NCI-H1417 (cell line): ENCODE measurements at places on chromosomes 12 and 14.

DNA sequence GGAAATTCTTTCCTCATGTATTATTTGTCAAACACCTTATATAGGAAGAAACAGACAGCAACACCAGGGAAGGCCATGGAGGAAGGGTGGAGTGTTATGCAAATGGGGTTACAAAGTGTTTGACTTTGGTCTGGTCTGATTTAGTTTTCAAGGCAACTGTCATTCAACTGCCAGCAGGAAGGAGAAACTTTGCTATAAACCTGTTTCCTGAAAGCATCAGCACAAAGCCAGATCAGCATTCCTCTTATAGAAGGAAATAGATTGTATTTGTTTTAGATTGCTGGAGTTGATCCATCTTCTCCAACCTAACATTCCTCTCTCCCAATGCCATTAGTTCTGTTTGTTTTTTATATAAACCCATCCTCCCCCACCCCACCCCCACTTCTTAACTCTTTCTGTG, 65.7 kb downstream of the STAB2 start:
- DNase-seq: no peak

- DNase-seq: no peak
Measured at GRCh38 chr14:47153746-47154145, 502.2 kb upstream of the RPL10L start.

DNA sequence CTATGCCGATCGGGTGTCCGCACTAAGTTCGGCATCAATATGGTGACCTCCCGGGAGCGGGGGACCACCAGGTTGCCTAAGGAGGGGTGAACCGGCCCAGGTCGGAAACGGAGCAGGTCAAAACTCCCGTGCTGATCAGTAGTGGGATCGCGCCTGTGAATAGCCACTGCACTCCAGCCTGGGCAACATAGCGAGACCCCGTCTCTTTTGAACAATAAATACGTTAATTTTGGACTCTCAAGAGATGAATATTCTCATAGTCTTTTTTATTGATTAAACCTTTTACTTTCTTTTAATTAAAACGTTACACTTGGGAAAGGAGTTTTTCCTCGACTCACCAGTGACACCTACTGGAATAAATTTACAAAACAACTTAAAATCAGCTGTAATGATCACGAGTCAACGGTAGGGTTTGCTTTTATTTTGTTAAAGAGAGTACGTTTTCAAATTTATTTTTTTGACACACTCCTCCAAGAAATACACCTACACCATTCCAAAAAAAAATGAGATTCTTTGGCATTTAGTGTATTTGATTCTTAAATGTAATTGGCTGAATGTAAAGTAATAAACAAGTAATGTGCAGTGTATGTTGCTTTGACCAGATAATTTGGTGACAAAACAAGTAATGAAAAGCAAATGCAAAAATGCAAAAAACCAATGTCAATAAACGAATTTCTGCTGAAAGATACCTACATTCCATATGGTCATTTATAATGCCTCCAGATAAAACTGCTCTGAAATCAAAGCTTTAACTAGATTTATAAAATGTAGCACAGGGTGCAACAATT, 687 bp upstream of the RPS29 start:
- peak; percentile 81 for DNase-seq

DNA sequence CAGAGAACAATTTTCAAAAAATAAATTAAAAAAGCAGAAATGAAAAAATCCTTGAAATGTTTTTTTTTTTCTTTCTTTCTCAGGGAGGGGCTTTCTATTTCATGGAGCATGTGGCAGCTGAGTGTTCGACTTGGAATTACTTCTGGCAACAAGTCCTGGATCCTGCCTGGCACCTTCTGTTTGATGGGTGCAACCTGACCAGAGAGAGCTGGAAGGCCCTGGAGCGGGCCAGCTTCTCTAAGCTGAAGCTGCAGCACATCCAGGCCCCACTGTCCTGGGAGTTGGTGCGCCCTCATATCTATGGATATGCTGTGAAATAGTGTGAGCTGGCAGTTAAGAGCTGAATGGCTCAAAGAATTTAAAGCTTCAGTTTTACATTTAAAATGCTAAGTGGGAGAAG, 22.5 kb upstream of the HIGD1C start:
- DNase-seq: no peak

GRCh38 chr12:57089271-57090245, 644 bp downstream of the NAB2 start:
- DNase-seq: peak; percentile 67

DNA sequence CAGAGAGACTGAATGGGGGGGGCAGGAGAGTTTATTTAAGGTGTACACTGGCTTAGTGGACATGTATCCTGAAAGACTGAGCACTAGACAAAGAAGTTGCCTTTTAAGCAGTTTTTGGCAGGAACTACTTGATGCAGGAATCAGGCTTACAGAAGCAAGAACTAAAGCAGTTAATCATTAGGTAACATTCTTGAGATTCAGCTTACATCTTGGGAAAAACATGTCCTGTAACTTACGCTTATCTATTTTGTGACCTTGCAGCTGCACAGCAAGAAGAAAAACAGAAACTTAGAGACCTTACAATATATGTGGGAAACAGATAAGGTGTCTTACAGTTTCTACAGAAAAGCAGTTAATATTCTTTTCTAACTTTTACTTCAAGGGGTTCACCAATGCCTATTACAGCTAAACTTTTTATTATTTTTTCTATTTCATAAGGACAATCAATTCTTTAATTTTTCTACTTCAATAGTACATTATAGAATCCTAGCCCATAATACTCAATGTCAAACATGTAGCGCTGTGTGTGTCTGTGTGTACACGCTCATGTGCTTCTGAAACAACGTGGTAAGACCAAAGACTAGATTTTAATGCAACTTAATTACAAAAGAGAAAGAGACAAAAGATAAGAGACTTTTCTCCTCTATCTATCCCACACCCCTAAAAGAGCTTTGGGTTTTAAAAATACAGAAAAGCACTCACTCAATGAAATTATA, 276.9 kb downstream of the PRKD1 start:
- DNase-seq: no peak

DNA sequence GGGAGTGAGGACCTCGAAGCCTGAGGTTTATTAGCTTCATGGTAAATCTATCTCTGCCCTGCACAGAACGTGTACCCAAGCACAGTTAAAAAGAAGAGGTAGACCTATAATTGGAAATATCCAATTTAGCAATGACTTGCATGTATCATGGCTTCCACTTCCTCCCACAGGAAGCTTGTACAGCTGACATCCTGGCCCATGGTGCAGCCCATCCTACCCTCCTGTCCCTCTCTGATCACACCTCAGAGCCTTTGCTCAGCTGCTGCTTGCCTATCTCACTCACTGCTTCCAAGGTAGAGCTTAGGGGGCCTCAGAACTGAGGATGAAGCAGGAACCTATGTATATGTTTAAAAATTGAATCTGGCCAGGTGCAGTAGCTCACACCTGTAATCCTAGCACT, 4.3 kb upstream of the BCDIN3D start:
- no peak for DNase-seq

DNA sequence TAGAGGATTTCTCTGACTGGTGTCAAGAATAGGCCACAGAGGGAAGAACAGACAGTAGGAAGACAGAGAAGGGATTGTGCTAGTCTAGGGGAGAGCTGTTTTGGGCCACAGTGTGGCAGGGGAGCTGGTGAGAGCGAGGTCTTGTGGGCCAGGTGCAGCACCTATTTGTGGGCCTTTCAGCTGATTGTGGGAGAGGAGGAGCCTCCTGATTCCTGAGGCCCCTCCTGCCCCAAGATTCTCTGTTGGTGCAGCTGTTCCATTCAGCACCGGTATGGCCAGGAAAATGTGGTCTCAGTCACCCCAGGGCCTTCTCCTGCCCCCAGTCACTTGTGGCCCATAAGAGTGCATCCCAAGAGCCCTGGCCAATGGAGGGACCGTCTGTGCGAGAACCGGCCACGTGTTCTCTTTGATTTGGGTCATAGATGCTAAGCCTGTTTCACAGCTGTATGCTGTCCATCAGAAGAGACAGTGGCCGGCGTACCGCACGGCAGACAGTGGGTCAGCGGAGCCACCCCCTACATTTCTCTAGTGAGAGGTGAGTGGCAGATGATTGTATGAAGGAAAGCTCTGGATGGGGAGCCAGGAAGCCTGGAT, 27.7 kb downstream of the TPCN1 start:
- no peak for DNase-seq

DNA sequence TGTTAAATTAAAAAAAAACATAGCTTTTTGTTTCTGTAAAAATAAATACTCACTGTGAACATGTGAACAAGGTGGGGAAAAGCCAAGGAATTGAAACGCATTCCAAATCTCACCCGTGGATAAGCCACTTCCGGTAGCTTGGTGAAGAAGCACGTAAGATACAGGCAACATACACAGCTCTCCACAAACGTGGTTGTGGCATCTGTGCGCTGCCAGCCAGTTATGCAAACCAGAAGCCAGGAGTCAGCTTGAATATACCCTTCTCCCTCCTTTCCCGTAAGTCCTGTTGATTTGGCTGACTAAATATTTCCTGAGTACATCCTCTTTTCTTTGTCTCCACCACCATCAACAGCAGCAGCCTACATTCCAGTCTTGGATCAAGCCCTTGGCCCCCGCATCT, 486.2 kb downstream of the VRK1 start:
- DNase-seq: no peak

GRCh38 chr14:96052541-96053247, 13.5 kb downstream of the C14orf132 start:
- DNase-seq: no peak

GRCh38 chr14:75823334-75823733, 158.5 kb downstream of the TGFB3 start:
- DNase-seq: no peak

GRCh38 chr12:96248136-96248931, 54.2 kb downstream of the ELK3 start:
- DNase-seq: no peak

DNA sequence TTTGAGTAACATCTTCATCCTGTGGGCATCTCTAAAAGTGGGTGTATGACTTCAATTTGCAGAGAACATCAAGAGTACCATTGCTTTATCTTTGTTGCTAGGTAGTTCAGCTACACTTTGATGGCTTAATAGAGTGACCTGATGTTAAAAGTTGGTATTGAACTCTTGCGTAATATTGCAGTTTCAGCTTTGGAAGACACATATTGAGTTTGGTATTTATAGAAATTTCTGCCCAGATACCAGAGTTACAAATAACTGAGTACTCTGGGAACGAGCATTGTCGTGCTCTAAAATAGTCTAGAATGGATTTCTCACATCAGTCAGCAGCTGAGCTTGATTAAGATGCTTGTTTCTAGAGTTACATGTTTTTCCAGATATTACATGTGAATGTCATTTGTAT, 24.8 kb upstream of the AKAP5 start:
- DNase-seq: no peak

DNA sequence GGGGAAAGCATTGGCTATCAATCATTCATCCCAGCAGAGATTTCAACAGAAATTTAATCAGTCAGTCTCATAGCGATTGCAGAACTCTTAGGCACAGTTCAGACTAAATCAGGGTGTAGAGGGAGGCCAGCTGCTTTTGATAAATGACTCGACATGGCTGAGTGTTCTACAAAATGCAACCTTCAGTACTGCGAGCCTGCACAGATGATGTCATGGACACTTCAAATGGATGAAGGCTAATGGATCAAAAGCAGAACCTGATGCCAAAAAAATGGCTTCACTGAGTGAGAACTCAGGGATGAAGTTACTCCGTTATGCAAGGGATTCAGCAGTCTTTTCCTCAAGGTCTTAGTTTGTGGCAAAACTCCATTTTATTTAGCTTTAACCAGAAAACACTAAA, 167.3 kb downstream of the DACT1 start:
- peak; percentile 89 for DNase-seq

DNA sequence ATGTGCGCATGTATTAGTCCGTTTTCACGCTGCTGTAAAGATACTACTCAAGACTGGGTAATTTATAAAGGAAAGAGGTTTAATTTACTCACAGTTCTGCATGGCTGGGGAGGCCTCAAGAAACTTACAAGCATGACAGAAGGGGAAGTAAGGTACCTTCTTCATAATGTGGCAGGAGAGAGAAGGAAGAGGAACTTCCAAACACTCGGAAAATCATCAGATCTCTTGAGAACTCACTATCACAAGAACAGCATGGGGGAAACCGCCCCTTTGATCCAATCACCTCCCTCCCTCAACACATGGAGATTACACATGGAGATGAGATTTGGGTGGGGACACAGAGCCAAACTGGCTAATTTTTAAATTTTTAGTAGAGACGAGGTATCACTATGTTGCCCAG, 41.8 kb upstream of the SNX6 start:
- no peak for DNase-seq

DNA sequence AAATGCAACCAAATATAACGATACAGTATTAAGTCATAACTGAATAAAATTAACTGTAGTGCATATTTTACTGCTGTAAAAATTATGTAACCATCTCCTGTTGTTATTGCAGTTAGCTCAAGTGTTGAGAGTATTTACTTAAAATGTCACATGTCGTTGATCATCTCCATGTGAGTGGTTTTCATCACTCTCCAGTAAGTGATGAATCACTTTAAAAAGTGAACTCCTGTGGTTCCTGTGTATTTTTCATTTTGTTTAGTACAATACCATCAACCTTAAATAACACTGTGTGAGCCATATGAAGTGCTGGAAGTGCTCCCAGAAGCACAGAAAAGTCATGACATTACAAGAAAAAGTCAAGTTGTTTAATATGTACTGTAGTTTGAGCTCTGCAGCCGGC, 104.7 kb upstream of the SLCO1B1 start:
- peak; percentile 84 for DNase-seq

GRCh38 chr12:96361074-96361473, 39.2 kb downstream of the CDK17 start:
- DNase-seq: no peak

GRCh38 chr12:102568276-102568675, 87.9 kb upstream of the IGF1 start:
- DNase-seq: no peak

DNA sequence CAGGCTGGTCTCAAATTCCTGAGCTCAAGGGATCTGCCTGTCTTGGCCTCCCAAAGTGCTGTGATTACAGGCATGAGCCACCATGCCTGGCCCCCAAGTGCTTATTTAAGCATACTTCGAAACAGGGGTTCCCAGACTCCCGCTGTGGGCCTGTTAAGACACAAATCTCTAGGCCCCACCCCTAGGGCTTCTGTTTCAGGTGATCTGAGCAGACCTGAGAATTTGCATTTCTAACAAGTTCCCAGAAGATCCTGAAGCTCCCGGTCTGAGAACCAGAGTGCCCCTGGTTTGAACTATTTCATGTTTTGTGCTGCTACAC, 25.0 kb downstream of the GCH1 start:
- no peak for DNase-seq

DNA sequence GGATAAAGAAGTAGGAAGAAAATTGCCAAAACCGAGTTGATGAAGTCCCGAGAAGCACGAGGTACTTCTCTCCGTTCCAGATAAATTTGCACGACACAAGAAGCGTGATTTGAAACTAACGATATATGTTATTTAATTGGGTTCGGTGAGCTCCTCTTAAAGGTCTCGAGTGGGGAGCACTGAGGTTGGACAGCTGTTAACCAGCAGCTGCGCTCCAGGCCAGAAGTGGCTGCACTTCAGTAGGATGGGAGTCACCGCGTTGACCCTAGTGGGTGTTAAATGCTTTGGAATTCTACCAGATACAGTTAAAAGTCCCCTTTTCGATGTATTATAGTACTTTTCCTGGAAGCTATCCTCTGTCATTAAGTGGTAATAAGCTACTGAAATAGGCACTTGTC, 953 bp upstream of the DCAF5 start:
- DNase-seq: peak; percentile 62
